ENCODE measurements at places on chromosomes 3 and 15. TPM values are rescaled to one million over a fixed set of nuclear protein-coding genes. Genes with fewer than 3 reads are reported as not detected.

The GPR87 gene
- not detected for total RNA-seq

DNA sequence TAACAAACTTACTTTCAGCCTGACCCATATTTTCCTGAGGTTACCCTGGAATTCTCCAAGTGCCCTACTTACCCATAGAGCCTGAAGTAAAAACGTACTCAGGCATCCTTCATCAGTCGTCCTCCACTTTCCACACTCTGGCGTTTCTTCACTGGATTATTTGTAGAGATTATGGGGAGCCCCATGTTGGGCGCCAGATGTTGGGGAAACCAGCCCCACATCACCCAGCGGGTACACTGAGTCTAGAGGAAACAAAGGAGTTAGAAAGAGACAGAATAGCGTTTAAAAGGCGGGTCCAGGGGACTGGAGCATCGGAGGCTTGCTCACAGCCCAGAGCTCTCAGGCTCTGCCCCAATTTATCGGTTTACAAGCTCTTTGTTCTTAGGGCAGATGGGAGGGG lies 9.7 kb upstream of the SLC28A2 start:
- no peak overlapping the region for H3K4me3 ChIP-seq
- no peaks in the 10 kb centered on the region for H3K4me1 ChIP-seq
- H3K36me3 ChIP-seq, result no peaks in the 10 kb centered on the region
- no peak overlapping the region for H3K27ac ChIP-seq

DNA sequence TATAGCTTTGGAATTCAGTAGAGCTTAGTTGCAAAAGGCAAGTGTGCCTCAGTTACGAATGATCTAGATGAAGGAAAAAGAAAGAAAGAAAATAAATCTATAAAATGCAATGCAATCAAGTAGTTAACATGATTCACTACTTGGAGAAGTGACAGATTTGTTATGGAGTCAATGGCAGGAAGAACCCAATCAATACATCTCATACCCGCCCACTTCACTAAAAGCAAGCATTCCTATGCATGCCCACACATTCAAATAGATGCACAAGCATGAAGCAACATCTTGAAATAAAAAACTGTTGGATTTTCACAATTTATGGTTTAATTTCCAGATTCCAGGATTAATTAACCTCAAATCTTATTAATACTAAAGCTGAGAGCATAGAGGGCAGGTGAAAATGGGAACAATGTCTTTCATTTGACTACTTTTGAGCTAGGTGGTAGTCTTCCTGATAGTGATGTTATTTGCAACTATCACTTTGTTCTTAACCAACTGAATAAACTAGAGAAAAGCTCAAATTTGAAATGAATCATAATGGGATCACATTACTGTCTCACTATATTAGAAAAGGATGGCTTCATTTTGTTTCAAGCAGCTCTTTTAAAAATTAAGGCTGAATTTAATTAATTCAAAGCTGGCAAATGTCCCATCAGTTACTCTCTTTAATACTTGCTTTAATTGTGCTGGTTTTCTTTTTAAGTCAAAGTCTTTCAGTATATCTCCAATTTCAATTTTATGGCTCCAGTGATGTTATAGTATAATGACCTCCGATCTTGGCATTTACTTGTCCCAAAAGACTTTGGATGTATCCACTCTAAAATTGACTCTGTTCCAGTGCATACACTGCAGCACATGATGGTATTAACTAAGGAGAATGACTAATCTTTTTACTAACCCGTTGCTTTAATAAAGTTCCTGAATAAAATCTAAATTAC lies 46.7 kb upstream of the CCDC50 start:
- H3K4me1 ChIP-seq, result no peaks in the 10 kb centered on the region
- no peak overlapping the region for H3K27ac ChIP-seq
- DNase-seq, result no peak

The GTF2A2 gene
- total RNA-seq, result 85.8 TPM

The PAQR5 gene
- 9.3 TPM for total RNA-seq

The ZBTB47 gene
- 47.4 TPM for total RNA-seq

GRCh38 chr3:43742920-43743319 lies 52.2 kb downstream of the ABHD5 start:
- H3K27me3 ChIP-seq, result no peaks in the 10 kb centered on the region
- H3K4me3 ChIP-seq, result no peak overlapping the region
- H3K27ac ChIP-seq, result no peak overlapping the region
- no peaks in the 10 kb centered on the region for H3K36me3 ChIP-seq

Data from spinal cord (tissue), 10 donors.